ENCODE measurements at places on chromosomes 6 and 20. TPM values are rescaled to one million over a fixed set of nuclear protein-coding genes. Genes with fewer than 3 reads are reported as not detected.

DNA sequence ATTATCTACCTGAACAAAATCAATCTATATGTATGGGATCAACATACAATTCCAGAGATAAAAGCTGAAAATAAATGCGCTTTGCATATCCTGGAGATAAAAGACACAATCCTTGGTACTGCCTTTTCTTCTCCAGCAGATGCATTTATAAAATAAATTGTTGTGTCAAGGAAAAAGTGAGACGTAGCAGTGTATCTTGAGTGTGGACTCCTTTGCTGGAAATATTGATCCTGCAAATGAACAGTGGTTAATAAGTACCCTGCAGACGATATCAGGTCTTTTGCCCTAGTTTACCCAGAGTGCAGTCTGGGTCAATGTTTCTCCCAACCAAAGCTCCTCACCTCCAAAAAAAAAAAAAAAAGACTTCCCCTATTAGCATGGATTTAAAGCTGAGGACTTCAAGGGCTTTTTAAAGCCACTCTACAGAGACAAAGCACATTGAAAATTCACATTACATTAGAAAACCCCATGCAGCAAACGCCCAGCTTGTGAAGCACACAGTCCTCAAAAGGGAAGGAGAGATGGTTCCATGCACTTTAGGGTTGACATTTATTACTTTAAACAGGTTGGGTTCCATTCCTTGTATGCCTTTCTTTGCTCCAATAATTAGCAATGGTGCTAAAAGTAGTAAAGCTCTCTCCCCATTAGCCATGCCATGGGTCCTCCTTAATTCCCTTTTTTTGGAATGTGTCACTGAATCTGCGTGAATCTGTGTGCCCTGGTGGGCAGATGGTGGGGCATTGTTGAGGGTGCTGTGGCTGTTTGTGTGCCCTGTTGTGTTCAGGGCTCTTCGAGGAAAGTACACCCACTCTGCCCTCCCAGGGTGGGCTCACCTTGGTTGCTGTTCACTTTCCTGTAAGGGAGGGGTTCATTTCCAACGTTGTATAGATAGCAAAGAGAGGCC, 21.1 kb downstream of the FOXA2 start:
- no peak for DNase-seq

- no peak for DNase-seq
Observed at GRCh38 chr6:5095236-5095635, 10.1 kb downstream of the PPP1R3G start.

DNA sequence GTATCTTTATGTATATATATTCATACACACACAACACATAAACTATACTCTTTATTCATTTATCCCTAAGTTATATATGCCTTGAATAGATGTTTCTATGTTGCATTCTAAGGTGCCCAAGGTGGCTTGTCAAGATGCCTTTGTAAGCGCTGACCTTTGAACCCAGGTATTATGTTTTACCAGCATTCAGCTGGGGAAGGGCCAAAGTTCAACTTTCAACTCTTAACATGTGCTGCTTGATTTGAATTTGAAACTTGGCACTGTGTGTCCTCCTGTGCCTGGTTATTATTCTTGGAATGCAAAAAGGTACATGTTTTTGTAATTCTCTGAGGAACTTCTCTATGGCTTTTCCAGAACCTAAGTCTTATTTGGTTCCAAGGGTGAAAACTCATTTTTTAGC, 146.5 kb downstream of the EDN1 start:
- no peak for DNase-seq

The F13A1 gene
- polyA plus RNA-seq = 110 TPM

DNA sequence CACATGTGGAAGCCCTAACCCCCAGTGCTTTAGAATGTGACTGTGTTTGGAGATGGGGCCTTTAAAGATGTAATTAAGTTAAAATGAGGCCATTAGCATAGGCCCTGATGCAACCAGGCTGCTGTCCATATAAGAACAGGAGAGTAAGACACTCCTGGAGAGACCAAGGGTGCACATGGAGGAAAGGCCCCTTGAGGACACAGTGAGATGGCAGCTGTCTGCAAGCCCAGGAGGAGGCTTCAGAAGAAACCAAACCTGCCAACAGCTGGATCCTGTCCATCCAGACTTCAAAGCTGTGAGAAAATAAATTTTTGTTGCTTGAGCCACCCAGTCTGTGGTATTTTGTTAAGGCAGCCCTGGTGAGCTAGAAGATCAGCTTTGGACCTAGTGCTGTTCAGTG, 16.8 kb upstream of the SNRPB2 start:
- DNase-seq = no peak

The LY6G6C gene
- 0.74 TPM for polyA plus RNA-seq

DNA sequence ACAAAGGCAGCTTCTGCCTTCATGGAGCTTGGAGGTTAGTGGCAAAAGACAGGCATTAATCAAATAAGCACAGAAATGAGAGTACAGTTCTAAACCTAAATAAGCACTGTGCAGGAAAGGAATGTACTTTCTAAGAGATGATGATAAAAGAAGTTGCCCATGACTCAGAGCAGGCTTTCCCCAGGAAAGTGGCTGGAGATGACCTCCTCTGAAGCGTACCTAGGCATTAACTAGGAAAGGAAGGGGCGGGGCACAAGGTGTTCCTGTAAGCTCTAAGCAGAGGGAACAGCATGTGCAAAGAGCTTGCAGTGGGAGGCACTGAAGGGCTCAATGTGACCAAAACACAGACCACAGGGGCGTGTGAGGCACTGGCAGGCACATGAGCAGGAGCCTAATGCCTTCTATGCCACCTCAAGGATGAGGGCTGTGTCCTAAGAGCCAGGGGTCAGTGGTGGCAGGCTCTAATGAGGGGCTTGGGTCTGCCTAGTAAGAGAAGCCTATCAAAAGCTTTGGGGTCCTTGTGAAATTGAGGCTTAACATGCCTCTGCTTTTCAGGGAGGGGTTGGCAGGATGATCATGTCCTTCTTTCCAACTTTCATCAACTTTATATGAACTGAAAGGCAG, 4.9 kb downstream of the SSTR4 start:
- no peak for DNase-seq

The INSM1 gene
- polyA plus RNA-seq = not detected

DNA sequence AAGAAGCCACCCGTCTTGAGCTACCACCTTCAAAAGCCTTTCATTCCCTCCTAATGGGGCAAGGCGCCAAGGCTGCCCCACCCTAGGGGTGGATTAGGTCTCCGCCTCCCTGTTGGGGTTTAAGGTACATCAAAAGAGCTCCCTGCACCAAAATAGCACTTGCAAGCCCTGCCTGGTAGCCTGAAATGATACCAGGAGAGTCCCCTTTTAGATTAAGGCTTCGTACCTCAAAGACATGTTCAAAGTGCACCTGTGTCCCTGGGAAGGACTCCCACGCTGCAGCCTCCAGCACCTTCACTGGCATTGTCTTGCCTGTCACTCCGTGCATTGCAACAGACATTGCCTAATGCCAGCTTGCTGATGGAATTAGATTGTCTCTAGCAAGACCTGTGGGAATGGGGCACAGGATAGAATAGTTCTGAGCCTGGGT, 15.7 kb upstream of the CDKN1A start:
- no peak for DNase-seq
